ENCODE measurements at places on chromosomes 5 and 9.

GRCh38 chr5:31632460-31632859 lies 6.5 kb upstream of the PDZD2 start:
- no peak for DNase-seq

DNA sequence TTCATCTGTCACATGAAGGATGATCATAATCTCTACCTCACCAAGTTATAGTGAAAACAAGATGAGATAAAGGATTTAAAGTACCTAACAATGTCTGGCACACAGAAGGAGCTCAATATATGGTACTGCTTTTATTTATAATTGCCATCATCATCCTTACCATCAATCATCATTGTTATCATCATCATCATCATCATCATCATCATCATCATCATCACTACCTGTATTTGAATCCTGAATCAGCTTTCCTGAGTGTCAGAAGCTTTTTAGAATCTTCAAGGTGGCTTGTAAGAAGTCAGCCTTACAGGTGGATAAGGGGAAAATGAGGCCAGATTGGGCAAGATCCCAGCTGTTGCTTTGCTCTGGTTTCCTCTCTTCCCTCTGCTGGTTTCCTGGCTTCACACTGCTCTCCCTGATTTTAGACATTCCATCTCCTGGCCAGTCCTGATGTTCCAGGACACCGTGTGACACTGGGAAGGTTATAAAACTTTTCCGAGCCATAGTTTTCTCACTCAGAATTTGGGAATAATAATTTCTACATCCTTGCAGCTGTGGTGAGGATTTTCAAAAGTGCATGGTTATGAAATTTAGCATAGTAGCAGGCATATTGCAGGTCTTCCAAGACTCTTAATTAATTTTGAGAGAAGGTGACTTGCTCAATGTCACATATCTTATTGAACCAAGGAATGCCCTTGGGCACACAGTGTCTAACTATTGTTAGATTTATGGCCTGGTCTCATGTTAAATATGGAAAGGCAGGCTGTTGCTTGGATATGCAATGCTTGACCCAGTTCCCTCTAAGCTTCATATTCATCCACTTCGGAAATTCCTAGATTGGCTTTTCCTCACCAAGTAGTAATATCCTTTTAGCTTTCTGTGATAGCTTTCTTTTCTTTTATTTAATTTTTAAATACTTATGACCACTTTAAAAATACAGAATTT lies 160.7 kb downstream of the TMEM38B start:
- no peak for DNase-seq

DNA sequence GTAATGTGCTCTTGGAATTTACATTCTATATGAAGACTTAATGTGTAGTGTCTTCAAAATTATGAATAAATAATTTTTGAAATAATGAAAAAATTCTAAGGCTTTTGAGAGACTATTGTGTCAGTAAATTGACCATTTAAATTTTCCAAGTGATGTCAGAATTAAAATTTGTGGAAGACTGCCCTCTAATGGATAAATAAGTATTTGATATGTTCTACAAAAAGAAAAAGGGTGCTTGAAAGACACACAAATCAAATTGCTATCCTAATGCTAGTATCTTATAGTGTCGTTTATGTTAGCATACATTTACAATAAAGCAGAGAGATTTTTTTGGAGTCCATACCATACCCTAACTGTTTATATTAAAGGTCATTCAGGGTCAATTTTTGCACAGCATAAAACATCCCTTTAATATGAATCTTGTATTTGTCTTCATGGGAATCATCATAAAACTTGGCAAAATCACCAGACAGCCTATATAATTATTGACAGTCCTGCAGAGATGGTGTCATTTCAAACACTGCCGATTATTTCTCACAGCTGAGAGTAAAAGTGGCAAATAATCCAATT lies 120.8 kb upstream of the SLC27A6 start:
- DNase-seq = no peak

DNA sequence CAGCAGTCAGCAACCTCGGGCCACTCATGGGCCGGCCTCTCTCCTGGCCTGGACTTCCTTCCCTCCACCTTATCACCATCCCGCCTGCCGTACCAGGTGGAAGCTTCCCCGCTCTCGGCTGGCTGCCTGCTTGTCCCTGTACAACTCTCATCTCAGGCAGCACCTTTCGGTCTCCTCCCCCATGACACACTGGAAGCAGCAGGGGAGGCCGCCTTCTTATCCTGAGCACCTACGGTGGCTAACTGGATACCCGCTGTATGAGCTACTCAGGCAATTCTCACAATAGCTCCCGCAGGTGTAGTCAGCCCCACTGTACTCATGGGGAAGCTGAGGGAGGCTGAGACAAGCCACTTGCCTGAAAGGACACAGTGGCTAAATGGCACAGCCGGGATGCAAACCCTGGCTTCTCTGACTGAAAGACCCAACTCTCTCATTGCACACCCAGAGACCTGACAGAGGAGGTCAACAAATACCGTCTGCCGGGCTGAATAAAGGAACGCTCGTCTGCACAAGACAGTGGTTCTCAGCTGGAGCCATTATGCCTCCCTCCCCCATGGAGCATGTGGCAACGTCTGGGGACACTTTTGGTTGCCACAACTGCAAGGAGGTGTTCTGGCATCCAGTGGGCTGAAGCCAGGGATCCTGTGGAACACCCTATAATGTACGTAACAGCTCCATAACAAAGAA lies 9.6 kb downstream of the STK10 start:
- no peak for DNase-seq

DNA sequence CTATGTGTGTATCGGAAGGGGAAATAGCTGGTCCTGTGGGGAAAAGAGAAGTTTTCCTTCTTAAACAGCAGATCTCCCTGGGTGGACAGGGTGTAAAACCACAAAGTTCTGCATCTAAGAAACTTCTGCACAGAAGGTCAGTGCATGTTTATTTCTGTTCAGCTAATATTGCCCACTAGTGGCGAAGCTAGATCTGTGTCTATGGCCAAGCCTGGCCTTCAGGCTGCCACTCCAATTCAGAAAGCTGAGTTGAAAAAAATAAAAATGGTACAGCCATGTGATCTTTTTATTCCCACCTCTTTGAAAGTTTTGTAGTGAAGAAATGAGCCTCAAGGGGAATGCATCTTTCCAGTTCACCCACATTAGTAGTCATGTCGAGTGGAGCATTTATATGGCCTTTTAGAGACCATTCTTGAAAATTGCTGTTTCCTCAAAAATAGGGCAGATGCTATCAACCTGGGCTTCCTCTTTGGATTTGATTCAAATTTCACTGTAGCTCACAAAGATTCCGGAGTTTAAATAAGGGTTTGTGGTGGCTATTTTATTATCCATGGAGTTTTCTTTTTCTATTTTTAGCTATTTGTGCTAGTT lies 488.0 kb downstream of the PRELID2 start:
- DNase-seq = no peak

- DNase-seq = no peak
Measured at GRCh38 chr9:98583417-98583816, 125.3 kb downstream of the GABBR2 start.

DNA sequence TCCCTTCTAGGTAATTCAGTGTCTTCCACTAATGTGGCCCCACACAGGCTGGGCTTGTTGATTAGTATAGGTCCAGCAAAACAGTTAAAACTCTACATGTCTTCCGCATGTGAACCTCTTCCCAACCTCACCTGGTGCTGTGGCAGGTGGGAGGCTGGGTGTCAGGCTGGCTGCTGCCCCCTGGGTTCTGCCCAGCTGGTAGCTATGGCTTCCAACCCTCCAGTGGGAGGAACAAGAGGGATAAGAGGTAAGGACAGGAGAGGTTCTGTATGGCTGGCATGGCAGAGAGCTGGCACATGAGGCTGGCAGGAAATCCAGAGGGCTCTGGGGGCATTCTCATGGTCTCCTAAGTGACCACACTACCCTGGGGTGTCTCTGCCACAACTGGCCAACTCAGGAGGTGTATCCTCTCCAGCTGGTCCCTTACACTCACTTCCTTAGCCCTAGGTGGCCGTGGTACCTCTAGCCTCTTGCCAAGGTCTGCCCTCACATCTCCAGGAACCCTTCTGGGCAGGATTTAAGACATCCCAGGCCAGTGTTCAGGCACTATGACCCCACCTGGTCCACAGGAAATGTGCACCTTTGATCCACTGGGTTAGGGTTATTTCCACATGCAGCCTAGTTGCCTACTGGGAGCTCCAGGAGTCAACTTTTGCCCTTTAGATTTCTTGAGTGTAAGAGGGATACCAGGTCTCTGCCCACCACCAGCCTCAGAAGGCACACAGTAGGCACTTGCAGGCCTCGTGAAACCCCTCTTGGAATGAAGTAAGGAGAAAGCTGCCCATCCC lies 41.7 kb downstream of the AHRR start:
- DNase-seq = no peak

- DNase-seq = no peak
Measured at GRCh38 chr5:156991714-156992113, 28.7 kb upstream of the TIMD4 start.

DNA sequence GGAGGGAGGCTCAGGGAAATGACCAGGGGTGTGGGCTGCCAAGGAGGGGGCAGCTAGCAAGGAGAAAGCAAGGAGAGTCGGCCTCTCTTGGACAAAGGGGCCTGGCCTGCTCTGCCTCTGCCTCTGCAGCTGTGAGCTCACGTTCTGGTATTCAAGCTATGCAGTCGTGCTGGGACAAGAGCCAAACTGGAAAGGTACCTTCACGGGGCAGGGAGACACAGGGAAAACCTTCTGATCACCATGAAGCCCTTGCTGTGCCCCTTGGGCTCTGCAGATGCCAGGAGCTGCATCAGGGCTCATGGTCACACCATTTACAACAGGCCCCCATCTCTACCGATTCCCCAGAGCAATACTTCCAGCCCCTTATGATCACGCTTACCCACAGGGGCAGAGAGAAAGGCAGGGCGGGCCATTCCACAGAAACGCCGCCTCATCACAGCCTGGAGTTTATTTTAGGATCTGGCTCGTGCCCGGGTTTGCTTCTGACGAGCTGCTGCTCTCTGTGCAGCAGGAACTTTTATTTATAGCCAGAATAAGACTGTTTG lies 63.2 kb downstream of the PRRT1B start:
- no peak for DNase-seq

- DNase-seq = no peak
Measured at GRCh38 chr9:37290940-37291485, 131.5 kb upstream of the GRHPR start.

- DNase-seq = no peak
Measured at GRCh38 chr9:3887221-3887653, 361.4 kb upstream of the RFX3 start.

- DNase-seq = no peak
Measured at GRCh38 chr9:99005651-99006050, 61.9 kb downstream of the COL15A1 start.

- no peak for DNase-seq
Measured at GRCh38 chr9:127980060-127980705, 606 bp downstream of the EEIG1 start.

DNA sequence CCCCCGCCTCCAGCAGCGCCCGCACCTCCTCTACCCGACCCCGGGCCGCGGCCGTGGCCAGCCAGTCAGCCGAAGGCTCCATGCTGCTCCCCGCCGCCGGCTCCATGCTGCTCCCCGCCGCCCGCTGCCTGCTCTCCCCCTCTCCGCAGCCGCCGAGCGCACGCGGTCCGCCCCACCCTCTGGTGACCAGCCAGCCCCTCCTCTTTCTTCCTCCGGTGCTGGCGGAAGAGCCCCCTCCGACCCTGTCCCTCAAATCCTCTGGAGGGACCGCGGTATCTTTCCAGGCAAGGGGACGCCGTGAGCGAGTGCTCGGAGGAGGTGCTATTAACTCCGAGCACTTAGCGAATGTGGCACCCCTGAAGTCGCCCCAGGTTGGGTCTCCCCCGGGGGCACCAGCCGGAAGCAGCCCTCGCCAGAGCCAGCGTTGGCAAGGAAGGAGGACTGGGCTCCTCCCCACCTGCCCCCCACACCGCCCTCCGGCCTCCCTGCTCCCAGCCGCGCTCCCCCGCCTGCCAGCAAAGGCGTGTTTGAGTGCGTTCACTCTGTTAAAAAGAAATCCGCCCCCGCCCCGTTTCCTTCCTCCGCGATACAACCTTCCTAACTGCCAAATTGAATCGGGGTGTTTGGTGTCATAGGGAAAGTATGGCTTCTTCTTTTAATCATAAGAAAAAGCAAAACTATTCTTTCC lies 19.3 kb downstream of the CDKN2A start:
- DNase-seq = no peak

- no peak for DNase-seq
Measured at GRCh38 chr9:111832449-111832848, 37.7 kb upstream of the SHOC1 start.

GRCh38 chr5:127961006-127961762 lies 122.4 kb upstream of the SLC12A2 start:
- no peak for DNase-seq

DNA sequence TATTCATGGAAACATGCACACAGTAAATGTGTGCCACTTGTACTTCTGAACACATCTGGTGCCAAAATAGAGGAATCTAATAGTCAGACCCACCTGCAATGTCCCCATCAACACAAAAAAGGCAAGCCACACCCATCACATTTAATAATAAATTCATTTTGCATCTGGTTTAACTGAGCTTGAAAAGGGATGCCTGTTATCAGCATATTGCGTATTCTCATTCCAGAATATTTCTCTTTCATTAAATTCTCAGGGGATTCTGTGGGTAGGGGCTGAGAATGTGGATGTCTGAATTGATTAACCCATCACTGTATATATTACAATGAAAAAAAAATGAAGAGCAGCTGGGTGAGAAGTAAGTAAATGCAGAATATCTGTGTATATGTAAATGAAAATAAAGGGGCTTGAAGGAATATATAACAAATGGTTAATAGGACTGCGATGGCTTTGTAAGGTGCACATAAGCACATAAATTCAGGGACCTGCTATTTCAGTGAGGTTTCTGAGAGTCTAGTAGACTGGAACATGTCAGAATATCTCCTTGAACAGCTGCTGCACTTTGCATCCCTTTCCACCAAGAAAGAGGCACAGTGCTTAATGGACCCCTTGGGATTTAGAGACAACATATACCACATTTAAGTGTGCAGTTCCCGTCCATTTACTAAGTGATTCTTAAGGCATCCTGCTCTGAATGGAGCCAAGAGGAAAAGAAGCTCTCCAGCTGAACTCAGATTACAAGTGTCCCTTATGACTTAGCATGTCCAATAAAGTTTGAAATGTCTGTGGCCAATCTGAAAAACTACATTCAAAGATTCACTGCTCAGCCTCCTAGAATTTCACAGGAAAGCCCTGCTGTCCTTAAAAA lies 104.1 kb upstream of the NIPBL start:
- DNase-seq = no peak

DNA sequence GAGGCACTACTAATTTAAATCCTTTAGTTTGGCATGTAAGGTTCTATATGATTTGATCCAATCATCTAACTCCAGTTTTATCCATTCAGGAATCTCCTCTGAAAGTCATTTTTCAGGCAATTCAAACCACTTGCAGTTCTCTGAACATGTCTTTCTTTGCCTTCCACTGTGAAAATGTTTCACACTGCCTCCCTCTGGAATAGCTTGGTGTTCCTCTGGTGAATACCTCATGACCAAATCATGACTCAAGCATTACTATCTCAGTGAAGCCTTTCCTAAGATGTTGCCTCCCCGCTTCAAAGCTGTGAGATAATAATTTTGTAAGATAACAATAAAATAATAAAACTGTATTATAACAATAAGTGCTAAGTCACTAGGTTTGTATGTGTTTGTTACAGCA lies 981.1 kb downstream of the DTWD2 start:
- no peak for DNase-seq

GRCh38 chr5:56638768-56639238 lies 176.5 kb upstream of the MAP3K1 start:
- DNase-seq = no peak

- no peak for DNase-seq
Measured at GRCh38 chr5:115843444-115844130, 1.9 kb downstream of the AP3S1 start.
